ENCODE measurements at places on chromosomes 1 and 21.
A peak's percentile ranks its signal among the peaks of the same experiment; 100 is the strongest.

DNA sequence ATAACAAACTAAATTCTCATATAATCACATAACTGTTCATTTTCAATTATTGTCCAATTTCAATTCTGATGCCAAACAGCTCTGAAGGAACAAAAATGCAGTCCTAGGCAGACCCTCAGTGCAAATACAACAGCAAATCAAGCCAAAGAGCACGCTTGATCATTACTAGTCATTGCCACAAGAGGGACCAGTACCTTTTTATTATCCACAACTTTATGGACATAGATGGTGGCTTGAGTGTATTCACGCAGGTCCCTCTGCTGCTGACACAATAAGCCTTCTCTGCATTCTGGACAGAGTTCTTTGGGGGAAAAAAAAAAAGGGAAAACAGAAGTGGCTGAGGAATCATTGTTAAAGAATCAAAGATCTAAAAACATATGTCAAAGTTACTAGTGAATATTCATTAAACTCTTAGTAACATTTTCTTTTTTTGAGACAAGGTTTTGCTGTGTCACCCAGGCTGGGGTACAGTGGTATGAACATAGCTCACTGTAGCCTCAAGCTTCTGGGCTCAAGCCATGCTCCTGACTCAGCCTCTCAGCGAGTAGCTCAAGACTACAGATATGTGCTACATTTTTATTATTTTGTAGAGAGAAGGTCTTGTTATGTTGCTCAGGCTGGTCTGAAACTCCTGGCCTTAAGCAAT is 34.3 kb upstream of the RAP1GAP start:
- peak; percentile 35 for DNase-seq

DNA sequence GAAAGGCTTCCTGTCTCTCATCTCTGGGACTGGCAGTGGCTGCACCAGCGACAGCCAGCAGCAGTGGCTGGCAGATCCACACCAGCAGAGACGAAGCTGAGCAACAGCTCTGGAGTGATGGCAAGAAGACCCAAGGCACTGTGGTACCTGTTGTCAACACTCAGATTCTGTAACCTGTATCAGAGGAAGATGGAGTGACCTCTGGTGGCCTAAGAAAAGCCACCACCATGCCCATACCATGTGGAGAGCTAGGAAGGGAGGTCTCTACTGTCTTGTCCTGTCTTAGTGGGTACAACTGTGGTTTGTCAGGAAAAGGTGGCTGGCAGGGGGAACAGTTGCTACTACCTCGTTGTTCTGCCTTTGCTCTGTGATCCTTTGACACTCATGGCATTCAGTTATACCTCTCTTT is 22.5 kb upstream of the RHBDL2 start:
- no peak for DNase-seq

- DNase-seq, result no peak
These were observed 56.2 kb downstream of the PCP4 start for GRCh38 chr21:39923476-39923875.

DNA sequence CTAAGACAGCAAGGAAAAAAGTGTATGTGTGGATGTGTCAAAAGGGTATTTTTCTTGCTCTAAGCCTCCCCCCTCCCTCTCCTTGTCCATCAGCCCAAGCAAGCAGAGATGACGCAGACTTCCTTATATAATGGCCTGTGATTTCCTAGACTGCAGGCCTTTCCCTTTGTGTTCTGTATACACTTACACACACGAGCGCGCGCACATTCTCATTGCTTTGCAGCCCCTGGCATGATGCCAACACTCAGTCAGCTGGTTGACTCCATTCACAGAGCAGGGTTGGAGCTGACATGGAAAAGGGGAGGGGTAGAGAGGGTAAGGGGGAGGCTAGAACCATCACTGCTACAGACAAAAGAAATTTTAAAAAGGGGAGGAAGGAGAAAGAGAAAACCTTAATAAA is 41.8 kb downstream of the GATAD2B start:
- peak; percentile 8 for DNase-seq

- DNase-seq, result no peak
These were observed 15.0 kb downstream of the ARID1A start for GRCh38 chr1:26710811-26711210.

- DNase-seq, result peak; percentile 79
These were observed 84.0 kb upstream of the IVNS1ABP start for GRCh38 chr1:185401019-185401418.

- no peak for DNase-seq
These were observed 949.7 kb downstream of the AMY1C start for GRCh38 chr1:104699433-104699832.

GRCh38 chr1:111776391-111776790 is 20.7 kb downstream of the DDX20 start:
- no peak for DNase-seq

- no peak for DNase-seq
These were observed 40.7 kb downstream of the CD2 start for GRCh38 chr1:116794804-116795481.

- no peak for DNase-seq
These were observed 166.9 kb downstream of the IER5 start for GRCh38 chr1:181255270-181255929.

DNA sequence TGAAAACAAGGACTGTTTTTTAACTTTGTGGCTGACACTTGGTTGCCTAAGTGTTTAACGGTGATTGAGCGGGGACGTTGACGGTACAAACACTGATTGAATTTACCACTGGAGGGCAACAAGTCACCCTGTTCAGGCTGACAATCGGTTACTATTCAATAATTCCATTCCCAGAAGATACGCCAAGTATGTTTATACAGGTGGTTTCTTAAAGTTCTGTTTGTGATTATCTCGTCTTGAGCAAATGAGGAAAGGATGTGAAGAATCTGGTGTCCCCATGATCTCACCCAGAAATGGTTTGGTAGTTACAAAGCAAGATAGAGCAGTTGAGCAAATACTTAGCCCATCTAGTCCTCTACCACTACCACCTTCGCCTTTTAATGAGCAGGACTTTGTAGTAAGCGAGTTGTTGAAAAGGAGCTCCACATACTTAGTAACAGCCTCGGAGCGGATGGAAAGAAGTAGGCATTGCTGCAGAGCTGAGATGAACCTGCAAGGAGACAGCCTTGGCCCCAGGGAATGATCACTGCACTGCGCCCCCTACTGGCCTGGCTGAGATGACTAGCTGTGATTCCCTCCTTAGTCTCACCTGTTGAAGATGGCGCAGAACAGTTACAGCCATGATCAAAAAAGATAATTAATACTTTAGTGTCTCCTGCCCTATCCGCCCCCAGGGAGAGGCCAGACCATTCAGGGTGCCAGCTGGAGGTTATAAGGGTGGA is 36.3 kb downstream of the IFNAR1 start:
- peak; percentile 78 for DNase-seq

DNA sequence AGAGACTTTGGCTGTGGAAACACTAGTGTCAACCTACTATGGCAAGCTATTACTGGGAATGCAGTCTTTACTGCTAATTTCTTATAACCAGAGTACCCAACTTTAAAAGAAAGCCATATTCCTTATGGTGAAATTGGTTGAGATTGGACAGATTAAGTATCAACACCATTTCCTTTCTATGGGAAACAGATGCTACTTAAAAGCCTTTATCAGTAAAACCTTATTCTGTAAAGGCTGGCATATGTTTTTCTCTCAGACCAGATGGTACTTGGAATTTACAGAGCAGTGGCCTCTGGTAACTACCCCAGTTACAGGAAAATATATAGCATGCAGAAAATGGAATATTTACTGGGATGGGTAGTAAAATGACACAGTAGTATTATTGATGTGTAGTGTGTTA is 18.8 kb downstream of the IFI44 start:
- no peak for DNase-seq

GRCh38 chr1:224183591-224184312 is 712 bp downstream of the DEGS1 start:
- DNase-seq, result peak; percentile 76

GRCh38 chr1:63321785-63322113 is 618 bp upstream of the FOXD3 start:
- peak; percentile 64 for DNase-seq

GRCh38 chr1:18893120-18893519 is 9.2 kb downstream of the ALDH4A1 start:
- no peak for DNase-seq

DNA sequence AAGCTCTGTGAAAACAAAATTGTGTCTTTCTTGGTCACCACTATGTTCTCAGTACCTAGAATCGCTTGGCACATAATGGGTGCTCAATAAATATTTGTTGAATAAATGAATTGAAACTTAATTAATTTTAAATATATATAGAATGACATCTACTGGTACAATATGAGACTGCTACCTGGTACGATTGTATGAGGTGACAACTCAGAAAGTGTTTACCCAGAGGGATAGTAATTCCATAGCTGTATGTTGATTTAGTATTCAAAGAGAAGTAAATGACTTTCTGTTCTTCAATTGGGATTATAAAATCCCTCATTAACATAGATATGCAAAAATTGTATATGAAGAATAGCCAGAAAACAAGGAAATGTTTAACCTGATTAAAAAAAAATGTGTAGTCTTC is 128.7 kb downstream of the RPS6KC1 start:
- no peak for DNase-seq

GRCh38 chr21:16454399-16454798 is 724.6 kb downstream of the USP25 start:
- DNase-seq, result no peak

- peak; percentile 60 for DNase-seq
These were observed 280.7 kb downstream of the LMX1A start for GRCh38 chr1:165075725-165076370.

DNA sequence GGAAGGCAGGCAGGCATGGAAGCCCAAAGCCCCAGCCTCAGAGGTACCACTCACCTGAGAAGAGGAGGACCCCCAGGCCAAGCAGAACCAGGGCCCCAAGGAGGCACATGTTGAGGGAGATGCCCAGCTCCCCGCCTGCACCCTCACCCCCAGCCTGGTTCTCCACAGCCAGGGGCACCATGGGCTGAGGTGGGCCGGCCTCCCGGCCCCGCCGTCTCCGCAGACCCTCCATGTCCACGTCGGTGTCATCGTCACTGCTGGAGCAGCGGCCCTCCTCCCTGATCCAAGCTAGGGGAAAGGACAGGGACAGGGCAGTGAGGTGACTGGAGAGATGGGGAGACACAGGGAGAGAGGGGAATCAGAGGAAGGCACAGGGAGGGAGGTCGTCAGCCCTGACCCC is 7.8 kb downstream of the PBXIP1 start:
- DNase-seq, result no peak

- DNase-seq, result no peak
These were observed 107.0 kb upstream of the KRTAP19-8 start for GRCh38 chr21:31145274-31145673.

GRCh38 chr1:164773102-164773501 is 214.1 kb downstream of the PBX1 start:
- no peak for DNase-seq

DNA sequence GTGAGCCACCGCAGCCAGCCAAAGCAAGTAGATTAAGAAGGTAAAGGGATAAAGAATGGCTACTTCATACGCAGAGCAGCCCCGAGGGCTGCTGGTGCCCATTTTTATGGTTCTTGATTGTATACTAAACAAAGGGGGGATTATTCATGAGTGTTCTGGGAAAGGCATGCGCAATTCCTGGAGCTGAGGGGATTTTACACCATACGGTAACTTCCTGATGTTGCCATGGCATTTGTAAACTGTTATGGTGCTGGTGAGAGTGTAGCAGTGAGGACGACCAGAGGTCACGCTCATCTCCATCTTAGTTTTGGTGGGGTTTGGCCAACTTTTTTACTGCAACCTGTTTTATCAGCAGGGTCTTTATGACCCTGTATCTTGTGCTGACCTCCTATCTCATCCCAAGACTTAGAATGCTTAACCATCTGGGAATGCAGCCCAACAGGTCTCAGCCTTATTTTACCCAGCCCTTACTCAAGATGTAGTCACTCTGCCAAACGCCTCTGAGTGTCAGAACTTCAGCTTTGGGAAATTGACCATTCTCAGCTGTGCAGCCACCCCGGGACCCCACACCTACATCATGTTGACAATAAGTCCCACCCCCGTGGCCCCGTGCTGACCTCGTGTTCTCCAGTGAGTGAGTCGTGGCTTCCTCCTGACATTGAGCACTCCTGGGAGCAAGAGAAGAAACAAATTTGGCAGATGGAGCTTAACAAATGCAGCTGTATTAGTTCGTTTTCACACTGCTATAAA is 149.4 kb upstream of the COL6A1 start:
- no peak for DNase-seq

DNA sequence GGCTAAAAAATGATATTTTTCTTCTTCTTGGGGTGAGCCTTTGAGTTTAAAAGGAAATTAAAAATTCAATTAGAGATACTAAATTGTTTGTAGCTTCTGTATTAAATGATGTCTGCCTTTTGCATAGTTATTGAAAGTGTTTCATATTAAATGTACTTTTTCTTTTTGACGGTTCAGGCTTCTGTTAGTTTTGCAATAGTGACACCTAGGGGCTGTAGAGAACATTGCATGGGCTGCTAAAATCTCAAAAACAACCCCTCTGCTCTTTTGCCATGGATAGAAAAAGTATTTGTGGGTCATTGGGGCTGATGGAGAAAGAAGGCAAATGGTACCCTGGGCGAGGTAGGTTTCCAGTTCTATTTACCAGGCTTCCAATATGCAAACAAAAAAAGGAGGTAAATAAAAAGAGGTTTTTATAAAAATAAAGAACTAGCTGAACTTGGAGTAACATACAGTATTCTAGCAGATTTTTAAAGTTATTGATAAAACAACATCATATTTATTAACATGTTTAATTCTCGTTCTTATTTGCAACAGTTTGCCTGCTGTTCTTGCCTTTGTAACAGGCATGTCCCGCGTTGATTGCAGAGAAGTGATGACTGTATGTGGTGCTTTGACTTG is 115.4 kb upstream of the HOOK1 start:
- peak; percentile 51 for DNase-seq

DNA sequence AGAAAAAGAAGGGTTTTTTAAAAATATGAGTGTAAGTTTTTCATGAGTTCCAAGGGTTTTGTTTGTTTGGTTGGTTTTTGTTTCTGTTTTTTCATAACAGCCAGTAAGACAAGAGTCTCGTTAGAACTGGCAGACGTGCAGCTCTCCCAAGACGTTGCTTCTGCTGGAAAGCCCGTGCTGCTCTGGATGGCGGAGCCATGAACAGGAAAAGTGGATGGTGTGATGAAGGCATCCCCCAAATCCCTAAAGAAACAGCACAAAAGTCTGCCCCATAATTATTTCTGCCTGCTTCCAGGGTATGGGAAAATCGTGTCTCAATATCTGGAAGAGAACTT is 157.9 kb upstream of the BACE2 start:
- no peak for DNase-seq

GRCh38 chr1:222546548-222547259 is 1.2 kb downstream of the HHIPL2 start:
- peak; percentile 34 for DNase-seq

- DNase-seq, result peak; percentile 38
These were observed 784 bp upstream of the KCND3 start for GRCh38 chr1:111990026-111990877.

DNA sequence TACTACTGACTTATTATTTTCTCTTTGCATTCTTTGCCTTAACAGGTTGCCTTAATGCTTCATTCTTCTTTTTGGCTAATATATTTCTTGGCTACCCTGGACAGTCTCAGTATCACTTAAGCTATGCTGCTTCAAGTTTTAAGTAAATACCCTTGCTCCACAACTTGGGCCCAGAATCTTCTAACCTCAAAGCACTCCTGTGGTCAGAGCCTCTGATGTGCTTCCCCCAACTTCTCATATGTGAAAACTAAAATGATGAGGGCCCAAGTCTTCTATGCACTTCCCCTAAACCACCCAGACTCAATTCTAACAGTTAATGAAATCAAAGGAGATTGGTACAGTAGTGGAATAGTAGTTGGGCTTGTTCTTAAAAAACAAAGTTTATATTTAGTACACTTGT is 314.1 kb downstream of the PLPP3 start:
- no peak for DNase-seq

- DNase-seq, result no peak
These were observed 13.4 kb downstream of the ENTREP3 start for GRCh38 chr1:155241841-155242264.
